ENCODE measurements at places on chromosomes 5 and 9. TPM values are rescaled to one million over a fixed set of nuclear protein-coding genes. Genes with fewer than 3 reads are reported as not detected.

The RGS7BP gene
- polyA plus RNA-seq, result 0.13 TPM

The FGD3 gene
- 0.58 TPM for polyA plus RNA-seq

The CCL19 gene
- polyA plus RNA-seq, result 0.23 TPM

The CATSPER3 gene
- polyA plus RNA-seq, result 1.8 TPM

The PCDHB7 gene
- polyA plus RNA-seq, result 0.16 TPM

All from psoas muscle (tissue), 8 donors.